CD4-positive, alpha-beta memory T cell (primary cell): ENCODE measurements at places on chromosomes 1 and 21.

DNA sequence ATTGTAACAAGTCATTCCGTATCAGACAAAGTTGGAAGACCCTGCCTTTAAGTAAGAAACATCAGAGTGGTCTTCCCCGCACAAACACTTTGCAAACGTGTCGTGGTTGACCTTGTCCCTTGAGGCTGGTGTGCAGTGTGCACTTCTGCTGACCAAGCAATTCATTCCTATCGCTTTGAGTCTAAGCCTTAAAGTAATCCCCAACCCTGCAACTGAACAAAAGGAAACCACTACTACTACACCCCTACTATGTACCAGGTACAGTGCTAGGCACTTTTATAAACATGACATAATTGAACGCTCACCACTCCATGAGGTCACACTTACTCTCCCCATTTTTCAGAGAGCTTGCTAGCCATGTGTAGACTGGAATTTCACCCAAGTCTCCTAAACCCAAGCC, 10.6 kb downstream of the ITPKB start:
- no peak for DNase-seq

DNA sequence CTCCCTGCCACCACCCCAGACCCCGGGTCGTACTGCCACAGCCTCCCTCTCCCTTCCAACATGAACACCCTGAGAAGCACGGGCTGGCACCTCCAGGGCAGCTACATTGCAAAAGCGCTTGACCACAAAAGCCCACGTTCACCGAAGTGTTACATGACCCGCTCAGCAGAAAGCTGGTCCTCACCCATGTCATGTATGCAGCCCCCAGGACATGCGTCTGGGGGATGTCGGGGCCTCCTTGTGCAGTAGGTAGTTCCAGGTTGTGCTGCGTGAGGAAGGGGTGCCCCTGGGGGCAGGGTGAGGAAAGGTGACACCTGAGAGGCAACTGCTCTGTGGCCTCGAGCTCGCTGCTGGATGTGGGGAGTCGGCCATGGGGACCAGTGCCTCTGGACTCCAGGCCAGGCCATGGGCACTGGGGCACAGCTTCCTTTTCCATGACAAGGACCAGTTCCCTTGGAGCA, 102.0 kb upstream of the C1orf174 start:
- DNase-seq, result no peak

DNA sequence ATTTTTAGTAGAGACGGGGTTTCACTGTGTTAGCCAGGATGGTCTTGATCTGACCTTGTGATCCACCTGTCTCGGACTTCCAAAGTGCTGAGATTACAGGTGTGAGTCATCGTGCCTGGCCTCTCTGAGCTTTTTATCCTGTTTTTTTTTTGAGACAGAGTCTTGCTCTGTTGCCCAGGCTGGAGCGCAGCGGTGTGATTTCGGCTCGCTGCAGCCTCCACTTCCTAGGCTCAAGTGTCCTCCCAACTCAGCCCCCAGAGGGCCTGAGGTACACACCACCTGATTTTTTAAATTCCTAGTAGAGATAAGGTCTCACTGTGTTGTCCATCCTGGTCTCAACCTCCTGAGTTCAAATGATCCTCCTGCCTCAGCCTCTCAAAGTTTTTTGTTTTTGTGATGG, 20.4 kb downstream of the SESN2 start:
- DNase-seq, result no peak

DNA sequence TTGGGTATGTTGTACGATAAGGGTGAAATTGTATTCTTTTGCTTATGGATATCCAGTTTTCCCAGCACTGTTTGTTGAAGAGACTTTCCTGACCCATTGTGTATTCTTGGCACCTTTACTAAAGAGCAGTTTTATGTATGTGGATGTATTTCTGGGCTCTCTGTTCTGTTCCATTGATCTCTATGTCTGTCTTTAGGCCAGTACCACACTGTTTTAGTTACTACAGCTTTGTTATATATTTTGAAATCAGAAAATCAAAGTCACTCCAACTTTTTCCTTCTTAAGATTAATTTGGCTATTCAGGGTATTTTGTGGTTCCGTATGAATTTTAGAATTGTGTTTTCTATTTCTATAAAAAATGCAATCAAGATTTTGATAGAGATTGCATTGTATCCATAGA, 62.8 kb upstream of the C1orf146 start:
- DNase-seq, result no peak

GRCh38 chr1:184270556-184270955, 116.3 kb upstream of the C1orf21 start:
- DNase-seq, result no peak

- DNase-seq, result no peak
These were observed 86.0 kb downstream of the SLC25A24 start for GRCh38 chr1:108114033-108114599.

- no peak for DNase-seq
These were observed 4.4 kb upstream of the MPZL1 start for GRCh38 chr1:167717351-167717750.

DNA sequence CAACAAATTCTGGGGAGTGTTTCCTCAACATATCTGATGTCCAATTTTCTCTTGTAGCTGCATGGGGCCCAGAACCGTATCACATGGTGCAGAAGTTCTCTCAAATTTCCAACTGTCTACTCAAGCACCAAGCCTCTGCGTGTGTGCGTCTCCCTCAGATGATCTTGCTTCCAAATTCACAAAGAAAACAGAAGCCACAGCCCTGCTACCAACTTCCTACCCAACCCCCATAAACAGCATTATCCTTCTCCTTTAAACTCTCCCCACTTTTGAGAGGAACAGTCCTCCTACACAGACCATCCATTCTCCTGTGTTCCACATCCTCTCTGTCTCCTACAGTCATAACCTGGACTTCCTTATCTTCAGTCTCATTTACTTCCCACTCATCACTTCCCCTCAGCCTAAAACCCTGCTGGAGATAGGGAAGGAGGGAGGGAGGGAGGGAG, 354.1 kb downstream of the SMYD3 start:
- DNase-seq, result no peak
